Ascending aorta (tissue), 2 donors: ENCODE measurements at places on chromosomes 6 and 20.

- DNase-seq: no peak
These were observed 481.4 kb upstream of the BTBD3 start for GRCh38 chr20:11436113-11436905.

DNA sequence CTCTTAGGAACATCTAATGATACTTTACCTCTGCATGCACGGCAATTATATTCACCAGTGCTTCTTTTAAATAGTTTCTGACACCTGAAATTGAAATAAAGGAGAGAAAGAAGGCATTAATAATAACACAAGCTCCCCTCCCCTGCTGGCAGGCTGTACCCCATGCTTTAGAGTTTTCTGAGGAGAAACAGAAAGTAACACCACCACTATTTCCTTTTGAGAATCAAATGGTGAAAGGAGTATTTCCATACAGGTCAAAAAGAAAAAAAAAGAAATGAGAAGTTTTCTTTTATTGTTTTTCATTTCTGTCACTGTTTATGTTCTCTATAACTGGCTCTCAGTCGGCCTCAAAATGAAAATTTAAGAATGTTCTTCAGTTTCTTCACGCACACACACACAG, 108.1 kb downstream of the IRF4 start:
- no peak for DNase-seq

GRCh38 chr20:21183722-21184121, 57.8 kb downstream of the KIZ start:
- no peak for DNase-seq

GRCh38 chr20:52963131-52963530, 9.0 kb upstream of the TSHZ2 start:
- no peak for DNase-seq

DNA sequence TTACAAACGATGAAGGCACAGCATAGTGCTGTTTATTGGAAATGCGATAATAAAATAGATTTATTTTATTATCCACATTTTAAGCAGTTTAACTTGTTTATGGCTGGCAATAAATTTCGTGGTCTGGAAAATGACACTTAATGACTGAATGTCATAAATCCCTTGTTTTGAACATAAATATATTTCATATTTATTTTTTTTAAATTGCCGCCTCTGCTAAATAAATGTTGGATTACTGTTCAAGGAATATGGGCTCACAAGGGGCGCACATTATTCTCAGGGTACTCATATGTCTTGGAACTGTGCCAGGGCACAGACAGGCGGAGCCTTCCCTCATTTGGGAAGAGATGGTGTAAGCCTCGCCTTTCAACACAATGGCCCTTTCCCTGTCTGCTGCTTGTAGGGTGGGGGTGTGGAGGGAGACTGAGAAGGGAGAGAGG, 134.3 kb downstream of the PXDC1 start:
- no peak for DNase-seq
